ENCODE measurements at places on chromosomes 13 and 19.

GRCh38 chr19:16938211-16938610 is 49.4 kb downstream of the F2RL3 start:
- DNase-seq = no peak

- no peak for DNase-seq
Observed at GRCh38 chr19:44806291-44806690, 2.6 kb upstream of the BCAM start.

DNA sequence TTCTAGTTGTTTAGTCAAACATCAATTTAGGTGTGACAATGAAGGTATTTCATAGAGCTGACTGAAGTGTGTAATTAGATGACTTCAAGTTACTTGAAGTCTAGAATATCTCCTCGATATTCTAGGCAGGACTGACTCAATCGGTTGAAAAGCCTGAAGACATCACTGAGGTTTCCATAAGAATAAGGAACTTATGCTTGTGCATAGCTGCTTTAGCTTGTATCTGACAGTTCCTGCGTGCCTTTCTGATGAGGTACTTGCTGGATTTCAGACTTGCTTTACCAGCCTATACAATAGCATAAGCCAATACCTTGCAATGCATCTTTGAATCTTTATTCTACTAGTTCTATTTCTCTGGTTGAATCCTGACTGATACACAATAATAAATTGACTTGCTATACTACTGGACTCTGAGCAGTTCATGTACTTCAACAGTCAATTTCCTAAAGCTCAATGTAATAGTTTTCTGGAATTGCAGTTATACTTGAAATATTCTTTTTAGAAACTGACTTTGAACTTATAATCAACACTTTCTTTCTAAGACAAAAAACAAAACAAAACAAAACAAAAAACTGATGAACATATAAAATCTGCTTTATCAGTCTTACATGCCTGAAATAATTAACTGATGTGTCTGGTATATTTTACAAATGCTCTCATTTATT is 1534.8 kb downstream of the SLITRK5 start:
- no peak for DNase-seq

DNA sequence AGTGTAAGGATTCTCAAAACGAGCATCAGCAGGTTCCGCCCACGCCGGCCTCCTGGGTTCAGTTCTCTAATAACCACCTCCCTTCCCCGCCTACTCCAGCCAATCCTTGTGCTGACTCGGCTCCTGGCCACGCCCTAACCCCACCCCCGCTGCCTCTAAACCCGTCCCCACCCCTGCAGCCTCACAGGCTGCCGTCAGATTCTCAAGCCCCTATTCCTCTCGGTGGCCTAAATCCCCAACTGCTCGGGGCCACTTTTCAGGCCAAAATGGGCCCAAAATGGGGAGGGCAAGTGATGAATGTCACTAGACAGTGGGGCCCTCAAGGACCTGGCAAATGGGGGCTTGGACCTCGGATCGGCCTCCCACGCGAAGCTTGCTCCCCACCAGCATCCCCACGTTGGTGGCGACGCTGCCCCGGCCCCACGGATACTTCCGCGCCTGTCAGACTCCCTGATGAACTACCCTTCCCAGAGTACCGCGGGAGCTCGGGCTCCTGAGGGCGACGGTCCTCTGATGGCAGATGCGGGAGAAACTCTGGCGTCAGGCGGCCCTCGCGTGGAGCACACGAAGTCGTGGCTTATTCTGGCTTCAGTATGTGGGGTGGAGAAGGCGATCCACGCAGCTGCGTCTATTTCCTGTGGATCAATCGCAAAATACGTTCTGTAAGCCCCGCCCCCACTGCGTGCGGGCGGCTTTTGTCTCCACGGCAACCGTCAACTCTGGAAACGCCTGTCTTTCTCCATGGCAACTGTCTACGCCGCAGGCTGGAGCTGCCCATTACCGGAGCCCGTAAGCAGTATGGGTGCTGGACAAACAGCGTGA is 24.8 kb downstream of the ZNF473 start:
- no peak for DNase-seq

GRCh38 chr13:40376296-40376849 is 290.1 kb downstream of the FOXO1 start:
- DNase-seq = no peak

DNA sequence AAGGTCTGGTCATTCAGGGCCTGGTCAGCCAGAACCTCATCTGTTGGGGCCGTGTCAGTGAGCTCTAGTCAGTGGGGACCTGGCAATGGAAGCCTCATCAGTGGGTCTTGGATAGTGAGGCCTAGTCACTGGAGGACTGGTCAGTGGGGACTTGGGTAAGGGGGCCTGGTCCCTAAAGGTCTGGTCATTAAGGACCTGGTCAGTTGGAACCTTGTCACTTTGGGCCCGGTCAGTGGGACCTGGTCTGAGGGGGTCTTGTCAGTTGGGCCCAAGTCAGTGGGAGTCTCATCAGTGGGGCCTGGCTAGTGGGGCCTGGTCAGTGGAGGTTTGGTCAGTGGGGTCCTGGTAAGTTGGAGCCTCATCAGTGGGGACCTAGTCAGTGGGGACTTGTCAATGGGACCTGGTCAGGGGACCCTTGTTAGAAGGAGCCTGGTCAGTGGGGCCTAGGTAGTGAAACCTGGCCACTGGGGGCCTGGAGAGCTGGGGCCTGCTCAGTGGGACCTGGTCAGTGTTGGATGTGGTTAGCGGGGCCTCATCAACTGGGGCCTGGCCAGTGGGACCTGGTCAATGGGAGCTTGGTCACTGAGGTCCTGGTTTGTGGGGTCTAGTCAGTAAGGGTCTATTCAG is 43.7 kb upstream of the TPM4 start:
- DNase-seq = no peak

DNA sequence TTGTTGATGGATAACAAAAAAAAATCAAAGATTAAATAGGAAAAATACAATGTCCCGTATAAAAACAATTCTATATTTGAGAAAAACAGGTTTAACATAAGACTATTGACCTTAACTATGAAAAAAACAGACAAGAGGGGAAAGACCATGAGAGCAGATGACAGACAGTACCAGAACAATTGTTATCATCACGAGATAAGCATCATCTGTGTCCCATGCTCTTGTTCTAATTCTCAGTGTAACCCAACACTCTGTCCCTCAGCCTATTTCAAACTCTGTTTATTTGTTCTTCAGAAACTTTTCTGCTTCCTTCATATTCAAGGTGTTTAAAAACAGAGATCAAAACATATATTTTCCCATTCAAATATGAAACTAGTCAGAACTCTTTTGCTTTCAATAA is 216.4 kb downstream of the PCDH9 start:
- no peak for DNase-seq

- no peak for DNase-seq
Observed at GRCh38 chr13:40660141-40660664, 6.2 kb downstream of the FOXO1 start.

GRCh38 chr13:108902405-108903155 is 273.2 kb downstream of the MYO16 start:
- DNase-seq = no peak

GRCh38 chr13:102900193-102900608 is 54.4 kb downstream of the ERCC5 start:
- DNase-seq = no peak

DNA sequence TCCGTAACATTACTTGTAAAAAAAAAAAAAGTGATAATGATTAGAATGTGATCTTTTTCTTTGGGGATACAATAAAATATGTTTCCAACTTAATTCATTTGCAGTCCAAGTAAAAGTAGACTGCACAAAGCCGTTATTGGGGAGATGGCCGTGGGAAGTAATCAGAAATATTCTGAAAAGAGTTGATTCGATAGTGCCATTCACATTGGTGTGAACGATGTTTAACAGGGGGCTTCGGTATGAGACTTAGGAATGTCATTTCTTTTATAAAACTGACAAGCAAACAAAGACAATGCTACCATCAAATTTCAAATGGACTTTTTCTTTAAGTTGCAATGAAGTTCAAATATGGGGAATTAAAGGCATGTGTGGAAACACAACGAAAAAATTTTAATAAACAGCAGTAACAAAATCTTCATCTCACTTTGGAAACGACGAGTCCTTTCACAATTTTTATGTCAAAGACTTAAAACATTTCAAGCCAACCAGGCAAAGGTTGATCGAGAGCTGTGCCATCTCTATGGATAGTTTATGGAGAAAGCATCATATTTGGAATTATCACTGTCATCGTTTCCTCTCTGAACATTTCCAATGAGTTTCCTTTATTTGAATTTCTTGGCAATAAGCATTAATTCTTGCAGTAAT is 1.7 kb upstream of the ZIC5 start:
- no peak for DNase-seq

DNA sequence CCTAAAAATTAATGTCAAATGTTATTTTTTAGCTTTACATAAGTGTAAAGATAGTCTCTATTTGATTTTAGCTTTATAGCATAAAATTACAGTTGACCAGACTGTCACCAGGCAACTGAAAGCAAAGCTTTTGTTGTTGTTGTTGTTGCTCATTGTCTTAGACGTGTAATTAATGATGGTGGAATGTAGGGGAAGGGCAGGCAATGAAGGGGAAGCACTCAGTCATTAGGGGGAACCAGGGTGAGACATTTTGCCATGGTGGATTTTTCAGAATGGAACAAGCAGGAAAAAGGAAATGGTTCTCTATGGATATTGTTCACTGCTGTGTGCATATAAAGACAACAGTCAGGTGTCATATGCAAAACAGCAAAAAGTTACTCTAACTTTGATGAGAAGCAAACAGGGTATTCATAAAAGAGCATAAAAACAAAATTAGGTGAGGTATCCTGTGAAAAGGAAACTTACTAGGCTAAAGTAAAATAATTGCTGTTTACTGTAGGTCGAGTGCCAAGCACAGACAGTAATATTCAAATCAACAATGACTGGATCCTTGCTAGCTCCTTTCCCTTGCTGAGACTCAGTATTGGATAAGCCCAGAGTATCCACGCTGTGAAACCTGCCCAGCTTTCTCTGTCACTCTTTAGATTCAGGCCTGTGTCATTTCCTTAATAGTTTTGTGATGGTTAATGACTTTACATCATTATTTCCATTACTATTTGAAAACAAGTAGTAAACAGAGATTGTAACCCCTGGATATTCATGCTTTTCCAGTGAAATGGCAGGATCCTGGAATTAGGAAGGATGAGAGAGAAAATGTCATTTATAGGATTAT is 110.5 kb downstream of the LRCH1 start:
- DNase-seq = no peak

All from keratinocyte (primary cell).